NCI-H1694 treated with DMSO at 0.1 percent for 48 hours (cell line): ENCODE measurements at places on chromosomes 3 and 15.

GRCh38 chr3:9122732-9123364 lies 126.6 kb downstream of the SRGAP3 start:
- no peak for DNase-seq

GRCh38 chr3:185560676-185561075 lies 8.3 kb upstream of the LIPH start:
- DNase-seq: no peak

- no peak for DNase-seq
Measured at GRCh38 chr3:197062446-197062845, 32.8 kb upstream of the MELTF start.

DNA sequence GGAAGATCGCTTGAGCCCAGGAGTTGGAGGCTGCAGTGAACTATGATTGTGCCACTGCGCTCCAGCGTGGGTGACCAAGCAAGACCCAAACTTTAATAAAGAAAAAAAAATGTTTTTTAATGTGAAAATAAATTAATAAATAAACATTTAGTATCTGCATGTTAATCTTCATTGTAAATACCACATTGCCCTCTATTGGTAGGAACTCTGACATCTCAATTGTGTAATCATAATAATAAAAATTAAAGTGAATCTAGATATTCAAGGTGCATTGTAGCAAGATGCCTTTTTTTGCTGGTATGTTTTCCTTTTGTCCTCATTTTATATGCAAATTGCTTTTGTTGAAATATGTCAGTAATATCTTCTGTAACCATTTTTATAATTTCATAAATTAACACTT lies 95.0 kb upstream of the LIMD1 start:
- peak; percentile 20 for DNase-seq

- DNase-seq: no peak
Measured at GRCh38 chr3:145522893-145523651, 637.9 kb downstream of the PLOD2 start.

DNA sequence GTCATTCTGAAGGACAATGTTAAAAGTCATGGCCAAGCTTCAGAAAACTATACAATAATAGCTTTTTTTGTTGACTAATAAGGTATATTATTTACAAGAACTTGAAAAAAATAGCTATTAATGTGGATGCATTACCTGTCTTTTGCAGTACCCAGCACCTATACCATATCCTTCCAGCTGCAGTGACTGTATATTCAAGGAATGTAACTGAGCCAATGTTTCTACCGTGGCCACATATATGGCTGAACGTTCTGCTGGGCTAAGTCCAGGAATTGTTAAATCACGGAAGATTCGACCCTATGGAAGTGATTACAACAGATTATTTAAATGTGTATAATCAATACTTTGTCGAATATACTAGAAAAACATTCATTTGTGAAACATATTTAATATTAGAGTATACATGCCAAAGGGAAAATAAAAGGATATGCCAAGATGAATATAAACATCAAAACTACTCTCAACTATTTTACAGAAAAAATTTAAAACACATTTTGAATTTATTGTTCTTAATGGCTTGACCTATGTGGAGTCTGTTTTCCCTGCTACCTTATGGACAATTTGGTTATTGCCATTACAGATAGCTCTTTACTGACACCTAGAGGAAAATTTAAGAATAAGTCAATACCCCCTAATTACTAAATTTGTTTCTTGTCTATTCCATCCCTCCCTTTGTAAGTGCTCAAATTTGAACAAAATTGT lies 17.6 kb downstream of the ACAD11 start:
- peak; percentile 61 for DNase-seq

DNA sequence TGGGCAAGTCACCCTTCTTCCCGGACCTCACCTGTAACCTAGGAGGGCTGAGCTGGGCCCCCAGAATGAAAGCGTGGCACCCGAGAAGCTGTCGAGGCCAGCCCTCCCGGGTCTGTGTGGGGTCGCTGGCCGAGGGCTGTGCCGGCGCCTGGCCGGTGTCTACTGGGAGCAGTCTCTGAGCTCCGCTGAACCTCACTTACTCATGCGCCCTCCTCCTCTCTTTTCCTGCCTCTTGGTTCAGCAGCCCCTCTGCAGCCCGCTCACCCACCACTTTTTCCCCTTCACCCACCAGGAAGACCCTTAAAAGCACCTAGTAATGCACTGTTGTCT lies 419 bp downstream of the HYKK start:
- DNase-seq: no peak

DNA sequence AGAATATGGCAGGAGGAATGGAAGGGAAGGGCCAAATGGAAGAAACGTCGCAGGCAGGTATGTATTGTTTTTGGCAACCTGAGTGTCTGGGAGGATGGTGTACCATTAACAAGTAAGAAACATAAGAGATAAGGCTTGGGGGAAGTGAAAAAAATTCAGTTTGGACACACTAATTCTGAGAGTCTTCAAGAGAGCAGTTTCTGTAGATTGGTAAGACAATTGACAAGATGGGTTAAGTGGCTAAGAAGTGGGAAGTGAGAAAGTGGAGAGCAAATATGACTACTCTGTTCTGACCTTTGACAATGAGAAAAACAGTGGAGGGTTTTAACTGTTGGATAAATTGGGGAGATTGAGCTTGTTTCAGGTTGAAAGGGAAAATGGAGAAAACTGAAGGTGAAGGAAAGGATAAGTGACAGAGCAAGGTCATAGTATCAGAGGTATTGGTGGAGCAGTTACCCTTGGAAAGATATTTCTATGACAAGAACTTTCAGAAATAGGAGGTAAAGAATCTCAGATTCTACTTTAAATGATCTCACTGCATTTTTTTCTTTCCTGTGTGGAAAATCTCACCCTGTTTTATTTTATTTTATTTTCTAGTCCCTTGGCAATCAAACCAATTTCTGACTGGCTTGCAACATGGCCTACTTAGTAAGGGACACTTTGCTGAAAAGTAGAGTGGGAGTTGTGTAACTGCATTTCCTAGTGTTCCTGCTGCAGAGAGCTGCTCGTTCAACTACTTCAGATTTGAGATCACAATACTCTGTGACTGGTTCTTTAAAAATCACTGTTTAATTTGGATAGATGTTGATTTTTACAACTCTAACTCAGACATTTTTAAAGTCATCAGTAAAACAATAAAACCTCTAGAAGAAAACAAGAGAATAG lies 23.1 kb upstream of the GABPB1 start:
- no peak for DNase-seq

GRCh38 chr3:5058471-5058951 lies 63.6 kb upstream of the ARL8B start:
- DNase-seq: no peak
